Activated T-helper 17 cell treated with anti-CD3 and anti-CD28 coated beads, Interleukin-2, amount 50 U/mL, for 72 hours (primary cell): ENCODE measurements at places on chromosomes 7 and 10. TPM values are rescaled to one million over a fixed set of nuclear protein-coding genes. Genes with fewer than 3 reads are reported as not detected.

Gene STRIP2
- 78.4 TPM for total RNA-seq

Gene EPO
- not detected for total RNA-seq

DNA sequence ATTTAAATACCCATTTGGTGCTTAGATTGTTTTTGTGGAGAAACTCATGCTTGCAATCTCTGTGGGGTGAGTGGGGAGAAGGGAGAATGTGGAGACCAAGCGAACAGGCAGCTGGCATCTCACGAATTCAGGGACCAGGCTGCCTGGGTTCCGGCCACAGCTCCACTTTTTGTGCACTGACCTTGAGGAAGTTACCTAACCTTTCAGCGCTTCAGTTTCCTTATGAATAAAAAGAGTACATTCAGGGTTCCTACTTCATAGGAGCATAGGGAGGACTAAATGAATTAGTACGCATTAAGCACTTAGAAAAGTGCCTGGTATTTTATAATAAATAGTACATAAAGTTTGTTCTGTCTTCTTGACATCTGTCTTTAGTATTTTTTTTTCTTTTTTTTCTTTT is 72.5 kb downstream of the PRTFDC1 start:
- ATAC-seq, result no peak

DNA sequence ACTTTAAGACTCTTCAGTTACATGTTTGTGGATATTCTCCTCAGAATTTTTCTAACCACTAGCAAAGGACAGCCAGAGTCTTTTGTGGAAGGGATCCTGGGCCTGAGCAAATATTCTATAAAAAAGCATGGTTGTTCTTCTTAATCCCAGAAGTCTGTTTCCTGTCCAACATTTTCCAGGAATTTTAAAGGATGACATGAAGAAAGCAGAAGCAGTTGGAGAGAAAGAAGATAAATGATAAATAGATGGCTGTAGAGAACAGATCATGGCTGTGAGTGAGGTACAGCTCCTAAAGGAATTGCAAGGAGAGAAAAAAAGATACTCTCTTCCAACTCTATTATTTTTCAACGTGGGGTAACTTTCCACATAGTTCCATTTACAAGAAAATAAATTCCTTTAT is 91.8 kb upstream of the STEAP4 start:
- ATAC-seq, result no peak

- no peak for ATAC-seq
Measured at GRCh38 chr7:50960621-50961310, 178.1 kb upstream of the GRB10 start.

- ATAC-seq, result no peak
Measured at GRCh38 chr7:147196481-147196880, 1079.9 kb downstream of the CNTNAP2 start.

DNA sequence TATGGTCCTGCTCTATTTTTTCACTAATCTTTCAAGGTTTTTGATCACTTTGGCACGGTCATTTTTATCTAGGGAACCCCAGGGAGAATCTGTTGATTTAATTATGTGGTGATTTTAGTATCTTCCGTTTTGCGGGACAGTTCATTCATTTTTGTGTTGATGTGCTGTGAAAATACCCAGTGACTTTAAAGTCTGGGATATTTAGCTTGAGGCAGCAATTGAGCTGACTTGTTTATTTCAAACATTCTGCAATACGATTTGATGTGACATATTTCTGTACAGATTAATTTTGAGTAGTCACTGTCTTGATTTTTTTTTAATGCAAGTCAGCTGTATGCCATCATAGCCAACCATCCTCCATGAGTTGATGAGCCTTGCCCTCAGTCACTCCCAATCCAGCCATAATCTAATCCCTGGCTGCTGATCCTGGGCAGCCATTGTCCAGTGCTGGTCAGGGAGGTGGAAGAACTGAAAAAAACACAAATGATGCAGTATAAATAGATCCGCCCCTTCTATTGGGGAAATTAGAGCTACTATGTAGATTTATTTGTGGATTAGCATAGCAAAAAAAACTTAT is 183.4 kb downstream of the CCSER2 start:
- no peak for ATAC-seq

DNA sequence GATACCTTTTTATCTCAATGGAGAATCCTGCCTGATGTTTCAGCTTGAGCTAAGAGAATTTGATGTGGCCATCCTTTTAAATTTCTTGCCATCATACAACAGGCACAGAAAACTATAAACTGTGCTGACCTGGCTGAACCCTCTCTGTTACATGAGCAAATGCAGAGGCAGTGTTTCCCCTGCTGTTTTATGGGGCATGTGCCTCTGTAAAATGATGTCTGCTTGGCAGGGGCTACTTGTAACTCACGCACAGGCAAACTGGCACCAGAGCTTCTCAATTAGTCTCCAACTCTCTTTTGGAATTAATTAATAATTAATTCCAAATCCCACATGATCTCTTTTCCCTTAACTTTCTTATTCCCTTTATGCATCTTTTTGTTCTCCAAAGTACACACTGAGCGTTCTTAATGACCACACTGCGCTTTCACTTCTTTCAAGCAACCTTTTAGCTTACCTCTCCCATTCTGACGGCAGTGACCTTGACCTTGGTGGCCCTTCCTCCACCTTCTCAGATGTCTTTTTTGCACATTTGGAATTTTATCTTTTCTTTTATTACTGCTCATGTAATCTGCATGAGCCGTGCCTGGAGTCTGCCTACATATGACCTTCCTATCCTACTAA is 334.0 kb downstream of the PLXNA4 start:
- no peak for ATAC-seq
